ENCODE measurements at places on chromosomes 2 and 18. TPM values are rescaled to one million over a fixed set of nuclear protein-coding genes. Genes with fewer than 3 reads are reported as not detected.

Gene TRIM54
- total RNA-seq: not detected

- peak; percentile 27 for DNase-seq
- H3K4me3 ChIP-seq: no peak overlapping the region
- H3K27me3 ChIP-seq: no peaks in the 10 kb centered on the region
- H3K27ac ChIP-seq: no peak overlapping the region
These were observed 98.7 kb downstream of the CLIP4 start for GRCh38 chr2:29213888-29214291.

GRCh38 chr2:134433979-134434378 lies 180.1 kb downstream of the MGAT5 start:
- no peak overlapping the region for H3K4me3 ChIP-seq
- no peak overlapping the region for H3K27ac ChIP-seq

DNA sequence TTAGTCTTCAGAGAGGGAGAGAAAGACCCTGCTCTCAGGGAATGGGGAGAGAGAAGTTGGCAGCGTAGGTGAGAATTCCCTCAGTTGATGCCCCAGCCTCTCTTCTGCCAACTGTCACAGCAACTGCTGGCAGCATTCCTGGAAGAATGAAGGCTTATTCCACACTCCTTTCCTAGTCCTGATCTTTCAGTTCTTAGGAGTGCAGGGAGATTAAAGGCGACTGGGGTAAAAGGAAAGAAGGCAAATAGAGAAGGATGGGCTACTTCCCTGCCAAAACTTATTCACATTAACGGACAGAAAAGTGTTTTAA lies 65.9 kb upstream of the ACAA2 start:
- H3K4me1 ChIP-seq: no peaks in the 10 kb centered on the region
- no peaks in the 10 kb centered on the region for H3K36me3 ChIP-seq
- peaks cover 20% of the 10 kb centered on the region for H3K27me3 ChIP-seq

GRCh38 chr2:205324355-205324754 lies 357.9 kb upstream of the NRP2 start:
- no peak overlapping the region for H3K4me3 ChIP-seq
- no peaks in the 10 kb centered on the region for H3K27me3 ChIP-seq

DNA sequence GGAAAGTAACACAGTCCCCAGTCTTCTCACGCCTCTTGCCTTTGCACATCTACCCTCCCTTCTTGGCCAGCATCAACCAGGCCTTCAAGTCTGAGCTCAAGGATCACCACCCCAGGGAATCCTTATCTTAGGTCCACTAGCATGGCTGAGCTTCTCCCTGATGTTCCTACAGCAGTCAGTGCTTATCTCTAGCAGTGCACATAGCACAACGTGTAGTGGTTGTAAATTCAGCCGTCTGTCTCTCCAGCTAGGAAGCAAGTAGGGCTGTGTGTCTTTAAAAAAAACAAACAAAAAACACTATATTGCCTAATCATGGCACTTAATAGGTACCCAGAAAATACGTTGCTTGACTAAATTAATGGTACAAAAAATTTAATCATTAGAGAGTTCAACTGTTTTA lies 29.2 kb downstream of the KCNG3 start:
- DNase-seq: no peak
- no peaks in the 10 kb centered on the region for H3K4me1 ChIP-seq
- no peak overlapping the region for H3K27ac ChIP-seq
- peaks cover 20% of the 10 kb centered on the region for H3K27me3 ChIP-seq
- H3K4me3 ChIP-seq: no peak overlapping the region
- no peaks in the 10 kb centered on the region for H3K36me3 ChIP-seq

- no peak overlapping the region for H3K4me3 ChIP-seq
- no peaks in the 10 kb centered on the region for H3K27me3 ChIP-seq
- DNase-seq: peak; percentile 52
- no peaks in the 10 kb centered on the region for H3K36me3 ChIP-seq
These were observed 118.6 kb downstream of the RBMS1 start for GRCh38 chr2:160375037-160375436.

Gene STARD6
- total RNA-seq: not detected

- H3K4me3 ChIP-seq: no peak overlapping the region
- DNase-seq: no peak
- H3K36me3 ChIP-seq: peaks cover 30% of the 10 kb centered on the region
- no peak overlapping the region for H3K27ac ChIP-seq
- H3K4me1 ChIP-seq: peaks cover 3% of the 10 kb centered on the region
These were observed 16.9 kb downstream of the SLC66A2 start for GRCh38 chr18:79934311-79935097.

Measured in GM23248 (cell line).